ENCODE measurements at places on chromosomes 5 and 9. TPM values are rescaled to one million over a fixed set of nuclear protein-coding genes. Genes with fewer than 3 reads are reported as not detected.

DNA sequence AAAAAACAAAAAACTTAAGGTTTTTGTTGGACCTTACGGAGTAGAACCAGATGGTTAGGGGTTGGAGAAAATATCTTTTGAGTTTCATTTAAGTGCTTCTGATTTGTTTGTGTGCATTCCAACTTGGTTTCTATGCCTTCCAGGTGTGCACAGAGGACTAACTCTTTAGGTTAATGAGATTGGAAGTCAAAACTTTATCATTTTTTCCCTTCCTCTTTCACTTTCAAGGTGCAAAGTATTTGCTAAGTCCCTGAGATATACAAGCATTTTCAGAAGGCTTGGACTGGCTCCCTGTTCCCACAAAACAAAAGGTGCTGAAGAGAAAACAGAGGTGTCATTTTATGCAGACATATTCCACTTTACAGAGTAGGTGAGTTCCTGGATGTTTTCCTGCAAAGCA lies 30.3 kb upstream of the CER1 start:
- no peak for DNase-seq

DNA sequence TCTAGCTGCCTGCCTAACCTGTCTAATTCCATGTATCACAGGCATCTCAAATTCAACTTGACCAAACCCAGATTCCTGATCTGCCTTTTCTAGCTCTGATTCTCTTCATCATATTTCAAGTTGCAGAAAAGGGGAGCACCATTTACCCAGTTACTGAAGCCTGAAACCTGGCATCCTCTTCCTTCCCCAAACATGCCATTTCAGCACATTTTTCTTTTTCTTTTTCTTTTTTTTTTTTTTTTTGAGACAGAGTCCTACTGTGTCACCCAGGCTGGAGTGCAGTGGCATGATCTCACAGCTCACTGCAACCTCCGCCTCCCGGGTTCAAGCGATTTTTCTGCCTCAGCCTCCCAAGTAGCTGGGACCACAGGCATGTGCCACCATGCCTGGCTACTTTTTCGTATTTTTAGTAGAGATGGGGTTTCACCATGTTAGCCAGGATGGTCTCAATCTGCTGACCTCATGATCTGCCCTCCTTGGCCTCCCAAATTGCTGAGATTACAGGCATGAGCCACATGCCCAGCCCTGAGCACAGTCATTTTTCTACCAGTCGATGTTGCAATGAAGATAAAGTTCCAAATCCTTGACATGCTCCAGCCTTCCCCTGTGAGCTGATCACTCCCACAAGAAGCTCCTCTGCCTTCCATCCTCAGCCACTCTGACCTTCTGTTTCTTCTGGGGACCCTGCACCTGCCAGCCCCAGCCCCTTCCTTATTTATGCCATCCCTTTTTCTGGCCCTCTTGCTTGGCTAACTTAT lies 32.2 kb downstream of the ACER2 start:
- DNase-seq: no peak

GRCh38 chr5:95822043-95822541 lies 434 bp downstream of the GLRX start:
- peak; percentile 58 for DNase-seq

GABRA1 gene
- not detected for total RNA-seq

PCDHB7 gene
- not detected for total RNA-seq

Measured in activated CD4-positive, alpha-beta T cell treated with anti-CD3 and anti-CD28 coated beads for 36 hours (primary cell).